Fibroblast of lung (primary cell): ENCODE measurements at places on chromosomes 3 and 15.

DNA sequence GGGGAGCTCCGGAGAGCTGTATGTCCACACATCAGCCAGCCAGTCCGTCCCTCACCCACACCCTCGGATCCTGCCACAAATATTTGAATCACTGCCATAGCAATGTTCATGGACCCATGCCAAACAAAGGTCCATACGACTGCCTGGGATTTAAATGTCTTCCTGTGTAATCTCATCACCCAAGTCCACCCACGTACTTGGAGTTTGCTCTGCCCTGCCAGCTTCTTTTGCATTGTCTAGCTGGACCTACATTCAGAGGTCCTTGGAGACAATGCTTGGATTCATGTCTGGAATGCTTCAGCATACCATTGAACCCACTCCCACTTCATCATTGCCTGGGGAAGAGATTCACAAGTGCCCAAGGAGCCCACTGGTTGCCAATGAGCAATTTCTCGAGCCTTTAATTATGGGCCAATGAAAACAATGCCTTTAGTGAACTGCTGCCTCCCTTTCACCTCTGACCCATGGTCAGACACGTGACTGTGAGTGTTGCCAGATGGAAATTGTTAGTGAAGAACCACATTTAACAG, 90.4 kb upstream of the PHLDB2 start:
- peak; percentile 91 for DNase-seq

- DNase-seq = no peak
Observed at GRCh38 chr15:71658827-71659729, 151.3 kb upstream of the NR2E3 start.

DNA sequence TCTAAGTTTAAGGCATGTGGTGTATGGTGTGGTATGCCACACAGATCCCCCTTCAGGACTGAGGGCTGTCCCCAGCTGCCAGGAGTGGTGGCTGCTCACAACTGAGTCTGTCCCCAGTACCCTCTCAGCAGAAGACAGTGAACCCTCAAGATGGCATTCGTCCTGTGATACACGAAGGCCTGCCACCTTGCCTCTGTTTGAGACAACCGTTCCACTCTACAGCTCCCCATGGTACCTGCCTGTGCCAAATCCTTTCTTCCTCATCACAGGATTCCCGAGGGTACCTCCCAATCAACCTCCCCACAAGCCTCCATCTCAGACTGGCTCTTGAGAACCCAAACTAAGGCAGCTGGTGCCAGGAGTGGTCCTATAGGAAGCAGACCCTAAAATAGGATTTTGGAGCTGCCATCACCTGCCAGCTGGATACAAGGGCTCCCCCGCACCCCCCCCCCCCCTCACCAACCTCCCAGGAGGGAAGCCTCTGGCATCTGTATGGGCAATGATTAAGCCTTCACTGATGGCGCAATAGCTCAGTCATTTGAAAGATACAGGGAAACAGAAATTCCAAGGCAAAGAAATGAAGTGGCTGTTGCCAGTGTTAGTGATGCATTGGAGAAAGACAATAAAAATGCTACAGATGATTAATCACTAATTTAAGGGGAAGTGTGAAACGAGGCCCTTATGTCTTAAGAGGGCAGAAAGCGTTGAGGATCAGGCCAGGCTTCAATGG, 230.0 kb upstream of the LYSMD4 start:
- peak; percentile 67 for DNase-seq

- DNase-seq = no peak
Observed at GRCh38 chr3:128083396-128083795, 31.2 kb downstream of the SEC61A1 start.

DNA sequence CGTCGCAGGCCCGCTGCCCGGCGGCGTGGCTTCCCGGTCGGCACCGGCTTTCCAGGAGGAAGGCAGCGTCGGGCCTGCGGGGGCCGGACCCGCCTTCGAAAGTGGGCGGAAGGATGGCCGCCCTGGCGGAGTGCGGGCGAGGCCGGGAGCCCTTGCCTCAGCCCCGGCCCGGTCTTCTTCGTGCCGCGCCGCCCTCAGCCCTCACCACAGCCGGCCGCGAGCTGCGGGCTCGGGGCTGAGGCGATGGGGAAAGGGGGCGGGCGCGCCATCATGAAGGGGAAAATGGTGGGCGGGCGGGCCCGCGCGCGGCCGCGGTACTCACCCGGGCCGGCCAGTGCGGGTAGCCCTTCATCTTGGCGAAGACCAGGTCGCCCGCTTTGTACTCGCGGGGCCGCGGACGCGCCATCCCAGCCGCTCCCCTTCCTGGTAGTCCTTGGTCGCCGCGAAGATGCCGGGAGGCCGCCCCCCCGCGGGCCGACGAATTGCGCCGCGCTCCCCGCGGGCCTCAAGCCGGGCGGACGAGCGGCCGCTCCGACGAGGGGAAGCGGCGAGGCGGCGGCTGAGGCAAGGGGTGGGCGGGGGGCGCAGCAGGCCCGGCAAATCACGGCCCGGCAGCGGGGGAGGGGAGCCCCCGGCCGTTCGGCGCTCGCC, 489 bp downstream of the HDGFL3 start:
- DNase-seq = peak; percentile 32

- DNase-seq = no peak
Observed at GRCh38 chr3:141306922-141307321, 61.4 kb upstream of the ZBTB38 start.

- DNase-seq = no peak
Observed at GRCh38 chr3:110193074-110193473, 855.7 kb upstream of the DPPA4 start.

GRCh38 chr3:13650210-13651056, 101.5 kb downstream of the FBLN2 start:
- DNase-seq = peak; percentile 60

DNA sequence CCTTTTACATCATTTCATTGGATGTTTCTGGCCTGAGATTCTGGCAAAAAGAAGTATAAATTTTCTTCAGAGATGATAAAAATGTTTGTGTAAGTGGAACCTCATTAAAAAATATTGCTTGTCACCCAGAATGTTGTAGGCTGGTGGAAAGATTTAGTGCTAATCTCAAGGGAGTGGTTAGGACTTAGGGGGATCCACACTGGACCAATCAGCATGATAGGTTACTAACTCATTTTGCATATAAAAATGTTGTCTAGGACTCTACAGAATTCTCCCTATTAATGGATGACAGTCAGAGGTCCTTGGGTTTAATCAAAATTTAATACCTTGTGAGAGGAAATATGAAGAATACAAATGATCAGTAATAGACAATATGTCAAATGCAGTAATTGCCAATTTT, 108.6 kb upstream of the TNIK start:
- DNase-seq = no peak

GRCh38 chr3:5445676-5446201, 258.2 kb downstream of the EDEM1 start:
- DNase-seq = no peak

- no peak for DNase-seq
Observed at GRCh38 chr15:62756326-62756994, 286.1 kb upstream of the TPM1 start.

DNA sequence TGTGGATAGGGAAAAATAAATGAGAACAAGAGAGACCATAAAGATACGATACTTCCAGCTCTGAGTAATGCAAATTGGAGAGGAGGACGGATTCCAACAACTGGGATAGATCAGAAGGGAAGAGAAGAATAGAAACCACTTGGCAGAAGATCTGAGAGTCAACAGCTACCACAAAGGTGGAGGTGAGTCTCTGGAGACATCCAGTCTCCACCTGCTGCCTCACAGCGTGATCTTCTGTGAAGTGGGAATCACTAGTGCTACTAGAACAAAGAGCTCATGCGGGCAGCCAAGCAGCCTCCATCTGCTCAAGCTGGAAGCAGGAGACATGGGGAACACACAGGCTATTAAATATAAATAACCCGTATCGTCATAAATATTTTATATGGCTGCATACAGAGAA, 558.5 kb upstream of the CFAP20DC start:
- no peak for DNase-seq

- DNase-seq = peak; percentile 78
Observed at GRCh38 chr15:74053941-74054529, 28.3 kb downstream of the GOLGA6A start.

DNA sequence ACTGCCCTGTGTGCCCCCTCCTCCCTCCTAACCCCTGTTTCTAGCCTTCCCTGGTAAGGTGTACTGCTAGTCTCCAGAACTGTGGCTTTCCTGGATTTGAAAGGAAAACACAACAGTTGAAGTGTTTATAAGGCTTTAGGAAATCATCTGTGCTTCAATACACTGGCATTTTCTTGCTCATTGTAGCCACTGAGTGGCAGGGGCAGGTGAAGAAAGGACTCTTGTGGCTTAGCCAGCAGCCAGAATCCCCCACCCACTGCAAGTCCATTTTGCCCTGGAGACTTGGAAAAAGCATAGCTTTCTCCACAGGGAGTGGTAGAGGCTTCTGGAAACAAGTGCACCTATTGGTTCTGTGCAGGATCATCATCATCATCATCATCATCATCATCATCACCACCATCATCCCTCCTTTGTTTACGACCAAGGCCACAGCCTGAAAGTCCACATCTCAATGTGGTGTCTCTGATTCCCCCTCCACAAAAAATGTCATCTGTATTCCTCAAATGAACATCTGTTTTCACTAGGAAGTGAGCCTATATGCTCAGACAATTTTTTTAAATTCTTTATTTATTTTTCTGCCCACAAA, 33.4 kb downstream of the AQP9 start:
- no peak for DNase-seq

DNA sequence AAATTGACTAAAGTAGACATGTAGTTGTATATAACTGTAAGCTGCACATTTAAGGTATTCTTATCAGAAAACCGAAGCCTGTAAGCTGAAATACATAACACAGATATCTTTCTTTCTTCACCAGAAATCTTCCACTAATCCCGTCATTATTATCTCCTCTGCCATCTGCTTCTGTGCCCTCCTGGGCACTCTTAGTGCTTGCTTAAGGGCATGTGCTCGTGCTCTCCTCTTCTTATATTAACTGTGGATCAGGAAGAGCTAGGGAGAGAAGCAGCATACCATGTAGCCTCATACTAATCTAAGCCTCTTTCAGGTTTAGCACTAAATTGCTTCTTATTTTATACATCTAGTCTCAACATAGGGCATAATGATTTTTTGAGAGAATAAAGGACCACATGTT, 60.8 kb downstream of the RIOX2 start:
- DNase-seq = no peak

- DNase-seq = peak; percentile 75
Observed at GRCh38 chr15:68725736-68726135, 95.0 kb downstream of the ANP32A start.

DNA sequence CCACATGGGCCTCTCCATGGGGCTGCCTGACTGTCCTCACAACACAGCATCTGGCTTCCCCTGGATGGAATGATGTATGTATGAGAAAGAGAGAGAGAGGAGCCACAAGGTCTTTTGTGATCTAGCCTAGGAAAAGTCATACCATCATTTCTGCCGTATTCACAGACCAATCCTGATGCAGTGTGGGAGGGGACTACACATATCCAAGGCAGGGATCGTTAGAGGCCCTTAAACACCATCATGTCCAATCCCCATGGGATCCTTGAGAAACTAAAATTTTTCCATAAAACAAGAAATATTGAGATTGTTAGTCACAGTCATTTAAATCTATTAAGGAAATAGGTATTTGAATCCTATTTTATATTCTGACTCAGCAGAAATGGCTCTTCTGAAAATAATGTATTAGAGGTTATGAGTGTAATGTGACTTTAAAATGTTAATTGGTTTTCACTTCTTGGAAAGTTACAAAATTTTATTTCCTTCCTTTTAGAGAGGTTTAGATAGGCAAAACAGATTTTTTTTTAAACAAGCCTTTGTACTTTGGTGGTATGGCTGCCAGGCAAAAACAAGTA, 65.1 kb upstream of the TSC22D2 start:
- DNase-seq = no peak
